ENCODE measurements at places on chromosomes 16 and 17.

GRCh38 chr17:83116783-83117555, 37.6 kb downstream of the METRNL start:
- DNase-seq: no peak

- DNase-seq: no peak
Measured at GRCh38 chr17:13096291-13096690, 78.5 kb upstream of the ELAC2 start.

GRCh38 chr17:50868602-50869001, 2.4 kb upstream of the TOB1 start:
- no peak for DNase-seq

DNA sequence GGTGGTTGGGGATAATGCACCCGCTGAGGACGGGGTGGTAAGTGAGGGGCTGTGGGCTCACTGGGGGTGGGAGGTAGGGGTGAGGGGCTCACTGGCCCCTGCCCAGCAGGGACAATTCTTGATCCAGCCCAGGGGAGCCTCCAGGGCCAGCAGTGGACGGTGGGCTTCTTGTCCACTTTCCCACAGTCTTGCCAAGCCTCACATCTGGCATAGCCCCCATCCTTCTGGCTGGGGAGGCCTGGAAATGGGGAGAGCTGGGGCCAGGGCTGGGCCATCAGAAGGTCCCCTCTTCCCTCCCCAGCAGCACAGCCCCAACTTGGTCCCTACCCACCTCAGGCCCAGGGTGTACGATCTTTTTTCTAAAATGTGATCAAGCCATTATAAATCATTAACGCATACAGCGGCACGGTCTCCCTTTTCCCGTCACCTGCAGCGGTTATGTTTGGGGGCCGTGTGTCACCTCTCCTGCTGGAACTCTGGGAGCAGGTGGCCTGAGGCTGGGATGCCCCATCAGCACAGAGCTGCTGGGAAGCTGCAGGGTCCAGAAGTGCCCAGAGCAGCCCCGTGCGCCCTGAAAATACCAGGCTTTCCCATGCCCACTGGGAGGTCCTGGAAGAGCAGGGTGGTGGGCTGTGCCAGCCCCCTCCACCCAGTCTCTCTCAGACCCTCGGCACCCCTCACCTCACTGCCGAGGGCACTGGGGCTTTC, 7.2 kb upstream of the SETD6 start:
- no peak for DNase-seq

- DNase-seq: no peak
Measured at GRCh38 chr17:76437467-76438402, 15.2 kb downstream of the UBE2O start.

GRCh38 chr16:11138022-11138768, 117.8 kb downstream of the SOCS1 start:
- DNase-seq: no peak
